ENCODE measurements at places on chromosomes 1 and 21. TPM values are rescaled to one million over a fixed set of nuclear protein-coding genes. Genes with fewer than 3 reads are reported as not detected.

CYP4A22 gene
- total RNA-seq: not detected

UBIAD1 gene
- total RNA-seq: 9.5 TPM

TMCO4 gene
- 8.2 TPM for total RNA-seq

PADI4 gene
- total RNA-seq: not detected

GOLT1A gene
- not detected for total RNA-seq

GBP5 gene
- total RNA-seq: not detected

FAM76A gene
- total RNA-seq: 16.1 TPM

PSMB2 gene
- 27.4 TPM for total RNA-seq

KISS1 gene
- total RNA-seq: 0.22 TPM

PPM1J gene
- 1.1 TPM for total RNA-seq

KCNQ4 gene
- not detected for total RNA-seq

AMPD1 gene
- total RNA-seq: not detected

FAM151A gene
- total RNA-seq: not detected
